ENCODE measurements at places on chromosomes 12 and 14.
A peak's percentile ranks its signal among the peaks of the same experiment; 100 is the strongest.

- no peak for DNase-seq
Observed at GRCh38 chr12:132309596-132310086, 19.7 kb downstream of the GALNT9 start.

GRCh38 chr12:85468356-85469157, 188.5 kb downstream of the ALX1 start:
- DNase-seq: no peak

GRCh38 chr12:113886721-113887120, 79.4 kb downstream of the RBM19 start:
- no peak for DNase-seq

- DNase-seq: no peak
Observed at GRCh38 chr12:114306646-114307045, 99.3 kb downstream of the TBX5 start.

- no peak for DNase-seq
Observed at GRCh38 chr12:95699579-95699978, 91.0 kb downstream of the NTN4 start.

DNA sequence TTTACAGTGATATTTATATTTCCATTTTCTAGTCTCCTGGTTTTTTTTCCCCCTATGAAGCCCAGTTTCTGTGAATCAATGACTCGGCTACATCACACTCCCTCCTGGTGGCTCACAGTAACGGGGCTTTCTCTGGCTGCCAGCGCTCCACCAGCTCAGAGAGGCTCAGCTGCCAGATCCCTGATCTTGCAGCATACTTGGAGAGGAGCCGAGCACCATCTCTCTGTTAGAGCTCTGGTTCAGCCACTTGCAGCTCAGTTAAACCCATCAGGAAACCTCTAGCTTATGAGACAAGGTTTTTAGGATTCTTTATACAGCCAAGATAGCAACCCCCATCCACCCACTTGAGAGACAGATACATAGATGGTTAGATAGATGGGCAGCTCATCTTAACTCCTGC, 74.6 kb downstream of the CIT start:
- no peak for DNase-seq

GRCh38 chr12:90970471-90970870, 15.5 kb upstream of the CCER1 start:
- DNase-seq: no peak

DNA sequence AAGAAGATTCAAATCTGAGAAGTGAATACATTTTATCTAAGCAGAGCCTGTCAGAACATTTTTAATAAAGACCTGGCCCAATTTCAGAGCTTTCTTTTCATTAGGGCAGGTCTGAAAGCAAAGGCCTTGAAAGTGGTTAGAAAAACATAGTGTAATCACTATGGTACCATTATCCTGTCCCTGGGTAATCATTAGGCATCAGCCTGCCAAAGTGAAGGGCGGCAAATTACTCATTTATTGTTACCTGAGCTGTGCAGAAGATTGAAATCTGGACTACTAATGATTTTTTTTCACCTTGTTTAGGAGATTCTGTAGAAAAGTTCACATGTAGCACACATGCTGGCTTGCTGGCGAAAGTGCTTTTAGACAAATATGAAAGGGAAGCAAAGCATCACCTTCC, 92.6 kb upstream of the PRKD1 start:
- no peak for DNase-seq

GRCh38 chr14:33432407-33433023, 493.8 kb downstream of the NPAS3 start:
- no peak for DNase-seq

DNA sequence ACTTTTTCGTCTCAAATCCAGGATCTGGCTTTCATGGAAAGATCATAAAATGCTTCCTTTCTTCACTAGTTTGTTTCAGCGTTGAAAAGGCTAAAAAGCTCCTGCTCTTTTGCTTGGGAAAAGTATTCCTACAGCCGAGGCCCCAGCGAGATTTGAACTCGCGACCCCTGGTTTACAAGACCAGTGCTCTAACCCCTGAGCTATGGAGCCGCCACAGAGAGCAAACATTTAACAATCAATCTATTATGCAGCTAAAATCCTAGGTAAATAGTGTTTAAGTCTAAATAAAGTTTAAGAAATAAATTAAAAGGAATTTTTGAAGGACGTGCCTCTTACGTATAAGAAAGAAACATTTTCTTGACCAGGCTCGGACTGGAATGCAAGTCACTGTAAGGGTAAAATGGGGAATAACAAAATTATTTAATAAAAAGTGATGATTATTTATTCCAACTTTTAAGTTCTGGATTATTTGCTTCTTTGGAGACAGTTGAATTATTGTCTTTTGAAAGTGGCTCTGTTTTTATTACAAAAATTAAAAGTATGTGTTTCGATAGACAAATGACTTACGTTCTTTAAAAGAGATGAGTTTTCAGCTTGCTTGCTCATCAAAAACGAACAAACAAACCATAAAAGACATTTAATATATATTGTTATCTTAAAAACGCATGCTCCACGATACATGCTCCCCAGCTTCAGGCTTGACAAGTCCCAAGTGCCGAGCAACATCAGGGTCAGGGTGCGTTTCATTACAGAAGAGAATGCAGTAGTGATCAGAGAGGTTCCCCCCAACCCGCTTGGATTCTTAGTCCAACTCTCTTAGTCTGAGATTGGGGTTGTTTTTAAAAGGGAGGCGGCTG, 10.2 kb downstream of the OR6S1 start:
- DNase-seq: peak; percentile 37

GRCh38 chr12:18939051-18939450, 190.5 kb upstream of the PLEKHA5 start:
- no peak for DNase-seq

- DNase-seq: no peak
Observed at GRCh38 chr14:24439830-24440605, 2.6 kb downstream of the SDR39U1 start.

GRCh38 chr14:94269156-94269555, 23.9 kb downstream of the SERPINA10 start:
- DNase-seq: no peak

DNA sequence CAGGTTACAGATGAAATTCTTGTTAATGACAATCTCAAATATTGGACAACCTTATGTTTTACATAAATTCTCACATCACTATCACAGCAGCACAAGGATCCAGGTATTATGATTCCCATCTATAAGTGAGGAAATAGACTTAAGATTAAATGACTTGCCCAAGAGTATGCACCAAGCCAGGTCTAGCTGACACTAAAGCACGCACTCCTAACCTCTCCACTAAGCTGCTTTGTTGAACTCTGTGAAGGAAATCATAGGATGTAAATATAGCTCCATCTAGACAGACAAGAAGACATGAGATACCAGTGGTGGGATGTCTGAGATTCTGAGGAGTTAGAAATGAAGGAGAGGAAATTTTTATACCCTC, 87.9 kb downstream of the PHLDA1 start:
- no peak for DNase-seq

GRCh38 chr12:131372171-131372475, 338.8 kb upstream of the SFSWAP start:
- no peak for DNase-seq

- DNase-seq: no peak
Observed at GRCh38 chr14:97866195-97866594, 1069.0 kb downstream of the VRK1 start.

GRCh38 chr12:108571609-108572165, 9.3 kb downstream of the ISCU start:
- DNase-seq: no peak

GRCh38 chr14:34063470-34064164, 112.7 kb upstream of the EGLN3 start:
- DNase-seq: no peak

DNA sequence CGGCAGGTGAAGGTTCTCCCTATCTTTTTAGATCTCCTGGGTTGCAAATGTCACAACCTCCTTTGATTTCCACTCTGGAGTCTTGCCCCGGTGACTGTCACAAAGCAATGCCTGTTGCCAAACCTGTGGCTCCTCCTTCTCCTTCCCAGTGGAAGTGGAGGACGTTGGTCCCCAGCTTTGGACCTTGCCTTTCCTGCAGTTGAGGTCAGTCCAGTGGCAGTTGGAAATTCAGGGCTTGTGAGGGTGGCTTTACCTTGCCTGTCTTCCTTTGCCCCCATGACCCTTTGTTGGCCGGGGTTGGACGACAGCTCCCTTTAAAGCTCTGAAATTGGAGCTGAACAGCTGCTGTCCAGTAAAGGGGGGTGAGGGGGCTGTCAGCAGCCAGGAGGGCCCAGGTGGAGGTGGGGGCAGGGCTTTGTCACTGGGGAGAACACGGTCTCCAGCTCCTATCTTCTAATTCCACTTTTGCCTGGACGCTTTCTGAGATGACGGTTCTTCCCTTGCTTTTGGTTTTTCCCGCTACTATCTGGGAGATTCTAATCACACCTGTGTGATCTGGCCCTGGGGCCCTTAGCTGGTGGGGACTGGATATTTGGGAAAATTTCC, 4.1 kb downstream of the TEAD4 start:
- DNase-seq: no peak

GRCh38 chr12:57522887-57523705, 472 bp downstream of the MBD6 start:
- peak; percentile 48 for DNase-seq

GRCh38 chr14:102795060-102795925, 18.0 kb downstream of the TRAF3 start:
- no peak for DNase-seq

DNA sequence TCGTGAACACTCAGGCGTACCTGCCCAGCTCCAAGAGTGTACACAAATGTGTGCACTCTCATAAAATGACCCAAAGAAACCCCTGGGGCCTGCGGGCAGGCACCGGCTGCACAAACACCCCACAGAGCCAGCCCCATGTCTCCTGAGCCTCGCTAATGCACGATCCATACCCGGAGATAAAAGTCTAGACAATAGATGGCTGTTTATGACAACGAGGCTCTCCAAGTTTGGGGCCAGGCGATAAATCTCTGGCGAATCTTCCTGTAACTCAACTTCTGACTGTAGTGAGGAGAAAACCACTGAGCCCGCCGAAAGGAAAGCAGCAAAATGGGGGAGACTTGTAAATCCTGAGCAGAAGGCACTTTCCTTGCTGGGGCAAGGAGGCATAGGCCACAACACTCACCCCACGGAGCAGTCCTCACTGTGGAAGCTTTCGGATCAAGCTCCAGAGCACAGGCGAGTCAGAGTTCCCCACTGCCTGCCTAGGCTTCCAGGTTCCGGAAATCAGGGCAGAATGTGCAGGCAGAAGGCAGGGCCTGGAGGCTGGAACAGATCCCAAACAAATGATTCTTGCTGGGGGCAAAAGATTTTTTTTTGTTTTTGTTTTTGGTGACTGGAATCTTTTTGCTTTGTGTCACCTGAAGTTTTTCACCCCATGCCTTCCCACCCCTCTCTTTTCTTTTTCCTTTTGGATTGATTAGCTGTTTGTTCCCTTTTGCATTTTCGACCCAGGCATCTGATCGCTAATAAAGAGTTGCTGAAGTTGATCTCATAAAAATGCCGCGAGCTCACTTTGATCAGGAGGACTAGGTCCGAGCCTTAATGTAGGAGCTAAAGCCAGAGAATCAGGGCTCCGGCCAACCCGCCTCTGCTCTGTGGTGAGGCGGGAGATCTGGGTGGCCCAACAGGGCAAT, 4.5 kb upstream of the HOXC11 start:
- DNase-seq: no peak

DNA sequence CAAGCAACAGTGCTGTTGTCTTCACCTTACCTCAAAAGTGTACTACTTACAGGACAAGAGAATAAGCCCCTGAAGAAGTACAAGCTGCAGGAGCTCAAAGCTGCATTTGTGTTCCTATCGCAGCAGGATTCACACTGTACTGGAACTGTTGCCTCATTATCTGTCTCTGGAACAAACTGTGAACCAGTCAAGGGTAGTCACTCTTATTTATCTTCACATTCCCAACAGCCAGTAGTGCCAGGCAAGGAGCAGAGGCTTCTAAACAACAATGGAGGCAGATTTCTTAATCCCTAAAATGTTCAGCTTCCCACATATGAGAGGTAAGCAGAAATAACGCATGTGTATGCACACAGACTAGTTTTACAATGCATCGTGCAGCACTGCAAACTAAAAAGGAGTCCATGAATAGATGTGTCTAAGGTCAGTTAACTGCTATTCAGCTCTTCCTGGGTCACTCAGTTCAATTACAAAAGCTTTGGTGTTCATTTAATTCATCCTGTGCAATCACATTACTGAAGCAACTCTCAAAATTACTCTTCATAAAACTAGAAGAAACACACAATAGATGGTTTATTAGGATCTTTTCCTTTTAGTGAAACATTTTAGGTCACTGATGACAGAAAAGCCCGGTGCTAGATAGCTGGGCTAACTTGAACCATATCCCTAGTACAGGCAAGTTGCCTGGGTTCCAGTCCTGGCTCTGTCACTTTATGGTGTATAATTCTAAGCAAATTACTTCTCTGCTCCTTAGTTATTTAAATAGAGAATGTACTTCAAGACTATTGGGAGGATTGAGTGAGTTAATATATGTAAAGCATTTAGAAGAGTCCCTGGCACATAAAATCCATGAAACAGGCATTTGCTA, 2.7 kb downstream of the APPL2 start:
- no peak for DNase-seq

- DNase-seq: no peak
Observed at GRCh38 chr12:114821570-114821969, 137.6 kb upstream of the TBX3 start.

GRCh38 chr14:49598189-49598484, 603 bp upstream of the LRR1 start:
- DNase-seq: no peak

DNA sequence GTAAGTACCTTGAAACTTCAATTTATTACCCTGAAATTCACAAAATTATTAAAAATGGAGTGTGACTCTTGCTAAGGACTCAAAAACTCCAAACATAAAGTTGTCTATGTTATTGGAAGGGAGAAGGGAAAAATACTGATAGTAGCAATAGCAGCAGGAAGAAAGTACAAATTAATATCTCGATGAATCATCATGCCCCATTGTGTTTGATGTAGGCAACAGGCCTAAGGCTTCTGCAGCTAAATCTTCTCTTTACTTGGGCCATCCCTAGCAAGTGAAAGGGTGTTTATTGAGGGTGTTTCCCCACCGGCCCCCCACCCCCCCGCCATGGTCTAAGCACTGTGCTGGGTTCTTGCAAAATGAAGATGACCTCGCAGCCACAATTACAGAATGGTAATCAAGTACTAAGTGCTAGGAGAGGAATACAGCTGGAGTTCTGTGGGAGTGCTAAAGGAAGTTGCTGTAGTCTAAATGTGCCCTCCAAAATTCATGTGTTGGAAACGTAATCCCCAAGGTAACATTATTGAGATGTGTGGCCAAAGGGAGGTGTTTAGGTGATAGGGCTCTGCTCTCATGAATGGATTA, 76.5 kb downstream of the SNAPC1 start:
- no peak for DNase-seq

DNA sequence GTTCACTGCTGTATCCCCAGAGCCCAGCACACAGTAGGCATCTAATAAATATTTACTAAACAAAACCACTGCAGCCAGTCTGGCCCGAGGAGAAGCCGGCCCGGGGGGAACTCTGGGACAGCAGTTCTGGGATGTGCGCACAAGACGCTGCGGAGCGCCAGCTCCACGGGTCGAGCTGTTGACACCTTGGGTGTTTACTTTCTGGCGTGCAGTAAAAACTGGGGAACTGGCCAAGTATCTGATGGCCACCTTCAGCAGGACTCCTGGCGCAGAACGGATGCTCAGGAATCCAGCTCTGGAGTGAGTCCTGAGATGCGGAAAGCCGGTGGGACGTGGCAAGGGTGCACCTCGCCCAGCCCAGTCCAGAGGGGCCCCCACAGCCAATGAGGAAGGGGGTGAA, 65.6 kb downstream of the NCOR2 start:
- DNase-seq: no peak

- no peak for DNase-seq
Observed at GRCh38 chr12:89089264-89089663, 263.0 kb downstream of the DUSP6 start.

- DNase-seq: no peak
Observed at GRCh38 chr12:54549774-54550451, 512 bp downstream of the PDE1B start.

All from T follicular helper cell (primary cell).